ENCODE measurements at places on chromosomes 7 and 10.

GRCh38 chr10:60003651-60004523 is 97.5 kb upstream of the CCDC6 start:
- no peak for DNase-seq

DNA sequence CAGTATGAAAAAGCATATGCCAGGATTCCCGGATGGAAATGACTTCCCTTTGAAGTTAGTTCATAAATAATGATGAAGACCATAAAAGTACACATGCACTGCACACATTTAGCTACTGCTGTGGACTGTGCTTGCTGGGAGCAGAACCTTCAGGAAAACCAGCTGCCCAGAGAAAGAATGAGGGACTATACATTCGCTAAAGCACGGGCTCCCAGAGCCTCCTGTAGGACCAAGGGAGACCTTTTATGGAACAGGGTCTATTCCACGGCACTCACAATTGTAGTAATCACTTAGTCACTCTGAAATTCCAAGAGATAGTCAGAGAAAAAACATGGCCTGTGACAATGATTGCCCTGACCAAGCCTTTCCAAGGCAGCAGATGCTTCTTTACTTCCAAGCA is 24.1 kb downstream of the SORCS3 start:
- DNase-seq = no peak

DNA sequence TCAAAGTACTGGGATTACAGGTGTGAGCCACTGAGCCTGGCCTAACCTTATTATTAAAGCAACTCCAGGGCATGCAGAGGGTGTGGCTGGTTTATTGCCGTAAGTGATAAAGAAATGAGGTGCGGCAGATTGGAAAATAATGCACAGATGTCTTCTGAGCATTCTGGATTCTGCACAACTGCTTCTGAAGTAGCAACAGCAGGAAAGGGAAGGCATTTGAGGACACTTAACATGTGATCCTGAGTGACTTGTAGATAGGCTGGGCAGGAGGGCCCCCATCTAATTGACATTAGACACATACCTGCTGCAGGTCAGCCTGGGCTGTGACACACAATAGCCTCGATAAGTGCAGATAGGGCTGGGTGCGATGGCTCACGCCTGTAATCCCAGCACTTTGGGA is 5.6 kb downstream of the RHBDD2 start:
- DNase-seq = no peak

- peak; percentile 99 for DNase-seq
Observed at GRCh38 chr10:113087165-113088029, 137.3 kb downstream of the TCF7L2 start.

DNA sequence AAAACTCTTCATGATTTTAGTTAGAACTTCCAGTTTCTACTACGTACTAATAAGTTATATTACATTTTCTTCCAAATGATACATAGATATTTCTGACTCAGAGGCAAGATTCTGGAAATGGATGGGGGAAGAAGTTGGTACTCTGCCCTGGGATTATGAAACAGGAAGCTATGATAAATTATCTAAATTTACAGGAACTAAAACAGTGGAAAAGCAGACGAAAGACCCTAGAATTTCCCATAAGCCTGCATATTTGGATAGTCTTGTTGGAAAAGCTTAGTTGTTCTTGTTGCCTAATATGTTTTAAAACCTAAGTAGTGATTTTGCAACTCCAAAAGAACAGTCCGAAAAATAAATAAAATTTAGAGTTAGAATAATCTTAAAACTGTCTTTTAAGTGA is 21.8 kb downstream of the CFAP69 start:
- DNase-seq = peak; percentile 65

GRCh38 chr7:85748861-85749260 is 562.0 kb upstream of the SEMA3D start:
- DNase-seq = no peak

DNA sequence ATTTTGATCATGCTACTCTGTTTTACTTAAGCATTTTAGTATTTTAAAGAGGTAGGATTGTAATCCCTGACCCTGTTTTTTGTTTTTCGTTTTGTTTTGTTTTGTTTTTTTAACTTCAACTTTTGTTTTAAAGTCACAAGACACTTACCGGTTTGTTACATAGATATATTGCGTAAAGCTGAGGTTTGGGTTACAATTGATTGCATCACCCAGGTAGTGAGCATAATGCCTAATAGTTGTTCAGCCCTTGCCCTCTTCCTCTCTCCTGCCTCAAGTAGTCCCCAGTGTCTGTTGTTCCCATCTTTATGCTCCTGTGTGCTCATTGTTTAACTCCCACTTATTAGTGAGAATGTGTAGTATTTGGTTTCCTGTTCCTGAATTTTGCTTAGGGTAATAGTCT is 93.1 kb upstream of the TEX47 start:
- DNase-seq = no peak

GRCh38 chr10:122341141-122341810 is 33.2 kb upstream of the PLEKHA1 start:
- DNase-seq = no peak

DNA sequence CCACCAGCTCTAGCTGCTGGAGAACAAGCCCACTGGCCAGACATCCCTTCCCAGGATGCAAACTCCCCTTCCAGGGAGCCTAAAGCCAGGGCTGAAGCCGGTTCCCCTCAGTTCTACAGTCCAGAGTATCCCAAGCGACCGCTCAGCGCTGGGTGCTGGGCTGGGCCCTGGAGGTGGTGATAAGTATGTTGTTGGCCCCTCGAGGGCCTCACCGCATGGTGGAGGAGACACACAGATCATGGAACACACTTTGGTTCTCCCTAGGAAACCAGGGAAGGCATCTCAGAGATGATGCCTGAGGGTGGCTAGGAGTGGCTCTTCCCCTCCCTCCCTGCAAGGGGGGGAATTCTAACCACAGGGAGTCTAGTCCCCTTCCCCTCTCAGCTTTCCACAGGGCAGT is 4.4 kb downstream of the PODXL start:
- DNase-seq = no peak
